ENCODE measurements at places on chromosomes 7 and 10.

DNA sequence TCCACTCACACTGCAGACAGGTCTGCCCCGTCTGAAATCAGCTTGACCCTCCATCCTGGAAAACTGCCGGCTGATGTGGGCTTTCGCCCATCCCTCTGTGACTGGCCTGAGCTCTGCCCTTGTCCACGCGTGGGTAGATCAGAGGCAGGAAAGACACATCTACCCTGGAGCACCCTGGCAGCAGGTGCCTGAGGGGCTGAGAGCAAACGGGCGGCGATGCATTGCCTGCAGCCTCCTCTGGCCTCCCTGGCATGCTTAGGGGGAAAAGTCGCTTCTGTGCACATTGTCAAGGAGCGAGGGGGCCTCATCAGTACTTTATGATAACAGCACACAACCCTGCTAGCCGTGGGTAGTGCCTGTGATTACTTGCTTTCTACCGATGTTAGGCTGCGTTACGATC lies 109.4 kb downstream of the ADARB2 start:
- DNase-seq = no peak

DNA sequence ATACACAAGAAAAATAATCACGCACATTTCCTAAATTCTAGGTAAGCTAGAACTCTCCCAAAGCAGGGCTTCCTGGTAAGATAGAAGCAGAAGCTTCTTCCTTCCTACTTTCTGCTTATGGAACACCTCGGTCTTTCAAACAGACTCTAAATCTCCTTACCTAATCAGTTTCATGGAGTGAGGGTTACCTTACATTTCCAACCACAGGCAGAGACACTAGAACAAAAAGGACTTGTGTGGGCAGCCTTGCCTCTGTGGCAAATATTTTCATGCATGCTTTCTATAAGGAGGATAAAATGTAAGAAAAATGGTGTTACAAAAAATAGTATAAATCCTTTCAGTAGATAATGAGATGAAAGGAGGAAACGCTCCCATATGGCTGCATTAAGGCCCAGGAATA lies 386.3 kb upstream of the SMIM30 start:
- DNase-seq = no peak

- DNase-seq = no peak
These were observed 14.5 kb downstream of the SH2D4B start for GRCh38 chr10:80552151-80552646.

DNA sequence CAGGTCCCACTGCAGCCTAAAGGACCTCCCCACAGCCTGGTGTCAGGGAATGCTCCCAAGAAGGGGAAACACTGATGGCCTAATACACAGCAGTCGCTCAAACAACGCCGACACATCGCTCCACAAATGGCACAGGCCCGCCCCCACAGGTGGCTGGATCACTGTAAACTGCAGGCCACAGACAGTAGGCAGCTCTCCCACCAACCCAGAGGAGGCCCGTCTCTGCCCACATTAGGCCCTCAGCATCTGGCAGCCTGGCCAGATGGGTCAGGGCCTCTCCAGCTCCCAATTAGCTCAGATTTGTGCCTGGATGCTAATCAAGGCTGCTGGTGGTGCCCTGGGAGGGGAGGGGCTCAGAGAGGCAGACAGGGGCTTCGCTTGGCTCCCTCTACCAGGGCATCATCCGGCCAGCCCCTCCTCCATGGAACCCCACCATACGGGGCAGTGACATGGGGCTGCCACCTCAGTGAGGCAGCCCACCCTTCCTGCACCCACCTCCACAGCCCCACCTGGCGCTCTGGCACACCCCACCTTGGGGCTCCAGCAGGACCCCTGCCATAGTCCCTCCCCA lies 42.7 kb downstream of the CAMK2B start:
- no peak for DNase-seq

DNA sequence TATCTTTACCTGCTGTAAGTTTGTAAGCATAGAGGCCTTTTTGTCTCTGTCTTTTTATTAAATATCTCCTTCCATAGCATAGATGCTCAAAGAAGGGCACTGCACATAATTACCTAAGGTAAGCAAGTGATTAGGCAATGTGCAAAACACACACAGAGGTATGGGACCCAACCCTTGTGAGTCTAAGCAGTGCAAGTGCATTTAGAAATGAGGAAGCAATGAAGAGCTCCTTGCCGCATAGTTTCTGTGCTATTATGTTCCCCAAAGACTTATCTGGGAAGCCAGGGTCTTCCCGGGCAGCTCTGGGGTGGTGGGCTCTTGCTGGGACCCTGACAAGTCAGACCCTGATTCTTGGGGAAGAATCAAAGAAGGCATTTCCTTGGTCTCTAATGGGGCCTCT lies 13.5 kb upstream of the MGAM2 start:
- DNase-seq = no peak

Measured in stimulated activated CD8-positive, alpha-beta memory T cell treated with anti-CD3 and anti-CD28 coated beads, Interleukin-15, amount 100 ng/mL, for 24 hours (primary cell).